Activated naive CD8-positive, alpha-beta T cell treated with anti-CD3 and anti-CD28 coated beads, Interleukin-2, amount 50 U/mL, for 24 hours (primary cell): ENCODE measurements at places on chromosomes 3 and 15.

DNA sequence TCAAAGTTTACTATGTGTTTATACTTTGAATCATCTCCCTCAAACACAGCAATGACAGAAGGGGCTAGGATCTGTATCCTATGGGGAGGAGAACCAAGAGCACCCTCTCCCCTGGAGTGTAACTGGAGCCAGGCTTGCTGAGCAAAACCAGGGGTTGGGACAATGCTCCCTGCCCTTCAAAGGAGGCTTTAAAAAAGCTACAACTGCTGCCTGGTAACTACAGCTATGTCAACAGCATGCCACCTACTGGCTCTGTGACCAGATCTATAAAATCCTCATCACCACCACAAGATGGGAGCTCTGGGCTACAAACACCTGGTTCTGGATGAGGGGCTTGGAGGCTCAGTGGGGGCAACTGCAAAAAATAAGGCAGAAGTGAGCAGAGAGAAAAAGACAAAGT lies 61.9 kb downstream of the ANO10 start:
- DNase-seq: no peak

- no peak for DNase-seq
Measured at GRCh38 chr3:152156880-152157279, 111.8 kb upstream of the MBNL1 start.

- DNase-seq: no peak
Measured at GRCh38 chr15:46091860-46092450, 457.1 kb downstream of the SQOR start.

- DNase-seq: no peak
Measured at GRCh38 chr3:193499801-193500485, 54.8 kb downstream of the ATP13A4 start.

DNA sequence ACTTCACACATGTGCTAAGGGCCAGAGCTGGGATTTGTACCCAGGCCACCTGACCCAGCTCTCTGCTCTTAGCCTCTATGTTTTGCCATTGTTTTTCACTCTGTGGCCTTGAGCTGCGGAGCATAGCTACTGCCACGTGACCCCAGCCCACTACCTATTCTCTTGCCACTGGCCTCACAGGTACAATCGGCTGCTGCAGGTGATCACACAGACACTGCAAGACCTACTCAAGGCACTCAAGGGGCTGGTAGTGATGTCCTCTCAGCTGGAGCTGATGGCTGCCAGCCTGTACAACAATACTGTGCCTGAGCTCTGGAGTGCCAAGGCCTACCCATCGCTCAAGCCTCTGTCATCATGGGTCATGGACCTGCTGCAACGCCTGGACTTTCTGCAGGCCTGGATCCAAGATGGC lies 46.2 kb downstream of the SEMA3G start:
- no peak for DNase-seq

- no peak for DNase-seq
Measured at GRCh38 chr3:21487520-21487919, 263.5 kb downstream of the ZNF385D start.

GRCh38 chr3:123543950-123544349 lies 40.9 kb downstream of the HACD2 start:
- no peak for DNase-seq

- DNase-seq: no peak
Measured at GRCh38 chr3:127915937-127916493, 983 bp downstream of the KBTBD12 start.

GRCh38 chr3:182323898-182324297 lies 469.4 kb upstream of the ATP11B start:
- DNase-seq: no peak

DNA sequence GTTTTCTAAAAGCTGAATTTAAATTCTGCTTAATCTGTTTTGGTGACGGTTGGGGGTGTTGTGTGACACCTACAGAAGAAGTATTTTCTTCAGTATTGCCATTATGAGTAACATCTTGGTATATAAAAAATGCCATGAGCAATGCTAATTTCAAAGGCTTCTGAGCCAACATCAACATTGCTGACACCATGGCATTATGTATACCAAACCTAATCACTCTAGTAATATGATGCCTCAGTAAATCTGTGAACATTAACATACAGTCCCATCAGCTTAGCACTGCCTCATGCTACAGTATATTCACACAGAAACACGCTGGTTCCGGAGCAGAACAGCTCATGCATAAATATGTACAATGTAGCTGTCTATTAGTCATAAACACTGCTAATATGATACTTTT lies 75.8 kb downstream of the ZPLD1 start:
- no peak for DNase-seq

GRCh38 chr3:22269831-22270230 lies 518.8 kb upstream of the ZNF385D start:
- no peak for DNase-seq

GRCh38 chr3:74054566-74054965 lies 429.8 kb upstream of the PDZRN3 start:
- no peak for DNase-seq

DNA sequence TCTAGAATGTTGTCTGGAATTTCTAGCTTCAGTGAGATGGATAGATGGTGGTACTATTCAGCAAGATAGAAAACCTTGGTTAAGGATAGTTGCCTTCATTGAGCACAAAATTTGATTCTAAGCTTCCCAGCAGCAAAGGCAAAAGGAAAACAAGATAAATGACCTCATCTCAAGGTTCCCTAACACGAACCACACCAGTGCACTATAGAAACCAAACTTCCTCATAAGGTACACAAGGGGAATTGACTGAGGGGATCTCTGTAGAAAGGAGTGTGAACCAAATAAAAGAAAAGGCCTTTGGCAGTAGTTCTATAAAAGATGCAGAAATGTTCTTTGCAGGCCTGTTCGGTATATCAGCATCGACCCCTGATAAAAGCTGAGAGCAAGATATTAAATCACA lies 288.9 kb downstream of the SHQ1 start:
- DNase-seq: no peak

GRCh38 chr3:170997961-170998913 lies 28.3 kb downstream of the SLC2A2 start:
- no peak for DNase-seq

DNA sequence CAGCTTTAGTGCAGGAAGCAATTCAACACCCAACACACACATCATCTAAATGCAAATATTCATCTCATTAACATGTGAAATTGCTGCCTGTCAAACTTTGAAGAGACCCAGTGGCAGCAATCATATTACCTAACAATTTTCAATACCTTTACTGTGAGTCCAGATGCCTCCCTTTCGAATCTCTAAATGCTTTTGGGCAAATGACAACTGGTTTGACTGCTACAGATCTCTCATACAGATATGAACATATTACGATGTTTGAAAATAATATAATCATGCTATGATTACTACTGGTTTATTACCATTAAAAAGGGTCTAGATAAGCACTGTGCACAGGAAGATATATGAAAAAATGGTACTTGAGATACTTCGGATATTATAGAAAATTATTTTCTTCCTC lies 137.9 kb downstream of the ADAMTS9 start:
- DNase-seq: no peak

DNA sequence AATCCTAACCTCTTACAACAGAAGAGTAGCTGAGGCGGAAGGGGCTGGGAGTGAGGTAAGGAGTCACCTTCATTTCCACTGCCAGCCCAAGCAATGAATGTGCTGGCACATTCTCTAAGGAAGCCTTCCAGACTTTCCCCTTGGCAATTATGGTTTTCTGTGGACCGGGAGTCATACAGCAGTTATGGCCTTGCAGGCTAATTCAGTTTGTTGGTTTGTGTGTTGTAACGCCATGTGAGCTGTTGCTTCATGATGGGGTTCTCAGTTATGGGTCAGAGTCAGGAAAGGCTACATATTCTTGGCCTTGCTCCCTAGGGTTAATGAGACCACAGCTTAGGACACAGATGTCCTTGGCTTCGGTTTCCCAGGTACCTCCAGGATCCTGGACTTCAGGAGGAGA lies 137.0 kb downstream of the ADAMTS17 start:
- no peak for DNase-seq

DNA sequence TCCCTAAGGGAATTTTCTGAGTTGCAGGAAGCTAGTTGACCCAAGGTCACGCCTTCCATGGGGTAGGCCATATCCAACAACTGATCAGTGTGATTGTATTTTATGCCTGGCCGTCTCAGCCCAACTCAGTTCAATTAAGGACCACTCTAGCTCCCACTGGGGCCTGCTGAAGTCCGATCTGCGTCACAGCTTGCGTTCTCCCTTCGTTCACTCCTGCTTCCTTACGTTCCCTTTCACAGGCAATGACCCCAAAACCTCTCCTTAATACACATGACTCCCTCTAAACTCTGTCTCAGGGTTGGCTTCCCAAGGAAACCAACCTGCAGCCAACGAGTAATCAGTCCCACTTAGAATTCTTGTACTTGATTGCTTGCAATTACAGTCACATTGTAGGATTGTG lies 428.0 kb downstream of the RBMS3 start:
- DNase-seq: no peak

DNA sequence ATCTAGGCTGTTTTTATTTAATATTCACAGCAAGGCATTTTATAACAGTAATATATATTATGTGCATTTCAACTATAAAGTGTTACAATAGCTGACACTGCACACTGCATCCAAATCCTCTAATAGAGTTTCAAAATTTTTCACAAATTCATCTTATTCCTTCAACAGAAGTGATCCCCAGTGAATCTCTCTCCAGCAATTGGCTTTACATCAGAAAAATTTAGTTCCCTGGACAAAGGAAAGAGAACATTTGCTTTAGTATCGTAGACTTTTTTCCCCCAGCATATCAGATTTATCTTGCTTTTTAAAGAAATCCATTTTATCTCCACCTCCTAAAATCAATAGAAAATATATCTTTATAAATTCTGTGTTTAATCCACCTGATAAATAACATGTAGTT lies 868.6 kb downstream of the TBL1XR1 start:
- no peak for DNase-seq

DNA sequence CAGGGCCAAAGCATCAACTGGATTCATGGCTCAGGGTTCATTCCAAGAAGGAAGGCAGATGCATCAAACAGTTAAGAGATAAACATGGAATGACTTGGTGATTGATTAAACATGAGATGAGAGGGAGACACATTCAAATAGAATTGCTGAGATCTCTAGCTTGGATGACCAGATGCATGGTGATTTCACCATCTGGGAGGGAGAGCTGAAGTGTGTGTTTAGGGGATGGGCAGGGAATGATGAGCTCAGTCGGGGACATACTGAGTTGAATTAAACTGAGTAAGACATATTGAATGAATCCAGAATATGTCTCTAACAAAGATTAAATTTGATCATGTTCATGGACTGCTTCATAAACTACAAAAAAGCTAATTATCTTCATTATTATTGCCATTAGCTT lies 35.5 kb downstream of the CADPS start:
- DNase-seq: no peak

GRCh38 chr3:188385295-188385694 lies 231.3 kb downstream of the LPP start:
- DNase-seq: no peak

DNA sequence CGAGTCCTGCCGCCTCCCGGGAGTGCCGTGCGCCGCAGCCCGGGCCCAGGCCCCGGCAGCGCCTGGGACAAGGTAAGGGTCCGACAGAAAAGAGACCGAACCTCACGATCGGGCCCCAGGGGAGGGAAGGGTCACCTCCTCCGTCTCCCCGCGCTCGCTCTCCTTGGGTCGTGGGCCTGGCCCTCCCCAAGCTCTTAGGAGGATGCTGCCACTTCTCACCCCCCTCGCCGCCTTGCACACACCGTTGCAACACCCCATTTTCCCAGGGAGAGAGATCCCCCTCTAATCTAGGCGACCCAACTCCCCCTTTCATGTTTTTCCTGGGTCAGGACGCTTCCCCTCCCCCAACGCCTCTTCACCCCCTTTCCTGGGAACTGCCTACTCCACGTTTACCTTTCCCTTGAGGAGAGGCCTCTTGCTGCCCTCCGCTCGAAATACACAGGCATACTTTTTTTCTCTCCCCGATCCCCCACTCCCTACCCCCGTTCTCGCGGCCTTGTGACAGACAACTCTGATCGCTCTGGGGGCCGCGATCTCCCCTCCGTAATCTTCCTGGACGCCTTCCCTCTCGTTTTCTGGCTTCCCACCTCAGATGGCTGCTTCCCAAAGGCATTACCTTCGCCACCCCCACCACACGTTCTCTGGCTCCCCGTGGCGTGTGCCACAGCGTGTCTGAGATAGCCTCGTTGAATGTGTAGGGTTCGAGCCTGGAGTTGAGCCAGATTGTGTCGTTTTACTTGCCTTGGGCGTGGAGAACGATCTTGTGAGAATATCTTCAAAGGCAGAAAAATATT lies 688 bp downstream of the SETD5 start:
- peak; percentile 41 for DNase-seq

DNA sequence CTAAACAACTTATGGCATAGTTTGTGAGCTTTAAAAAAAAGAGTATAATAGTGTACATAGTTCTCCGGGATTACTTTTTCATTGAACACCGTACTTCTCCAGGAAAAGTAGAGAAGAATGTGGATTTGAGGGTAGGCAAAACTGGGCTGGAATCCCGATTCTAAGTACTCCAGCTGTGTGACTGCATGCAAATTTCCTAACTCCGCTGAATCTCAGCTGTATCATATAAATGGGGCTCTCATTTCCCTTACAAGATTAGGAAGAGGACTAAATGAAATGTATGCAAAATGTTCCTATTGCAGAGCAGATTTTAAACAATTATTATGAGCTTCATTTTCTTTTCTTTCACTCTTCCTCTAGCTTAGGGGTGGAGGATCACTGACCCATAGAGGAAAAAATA lies 70.3 kb upstream of the HERC1 start:
- DNase-seq: no peak

DNA sequence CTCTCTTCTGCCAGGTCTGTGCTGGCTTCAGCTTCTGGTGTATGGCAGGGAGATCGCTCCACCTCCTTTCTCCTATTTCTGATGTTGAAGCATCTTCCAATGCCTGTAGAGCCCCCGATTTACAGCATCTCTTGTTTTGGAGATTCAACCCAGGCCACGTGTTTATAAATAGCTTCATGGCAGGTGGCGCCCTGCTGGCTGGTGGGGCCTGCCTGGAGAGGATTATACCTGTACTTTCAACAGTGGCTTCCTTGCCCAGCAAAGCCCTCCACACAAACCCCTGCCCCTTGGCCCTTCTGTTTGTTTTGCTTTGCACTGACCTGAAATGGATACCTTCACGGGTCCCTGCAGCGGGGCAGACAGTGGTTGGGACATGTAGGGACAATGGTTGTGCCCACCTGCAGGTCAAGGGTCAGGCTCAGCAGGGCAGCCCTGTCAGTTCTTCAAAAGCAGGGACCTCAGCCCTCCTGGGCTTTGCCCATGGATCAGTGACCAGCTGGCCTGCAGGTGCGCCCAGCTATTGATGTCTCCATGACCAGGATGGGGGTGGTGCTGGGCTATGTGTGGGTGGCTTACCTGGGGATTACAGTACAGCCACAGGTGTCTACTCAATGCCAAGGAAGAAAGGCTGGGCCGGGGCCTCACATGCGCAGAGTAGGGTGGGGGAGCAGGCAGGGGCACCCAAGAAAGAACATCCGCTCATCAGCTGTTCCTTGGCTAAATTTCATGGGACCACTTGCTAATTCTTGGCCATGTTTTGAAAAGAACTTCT lies 112.7 kb upstream of the PRR23C start:
- DNase-seq: no peak

- DNase-seq: no peak
Measured at GRCh38 chr3:143352850-143353550, 233.4 kb downstream of the CHST2 start.

- no peak for DNase-seq
Measured at GRCh38 chr3:63909431-63909830, 2.8 kb downstream of the SCAANT1 start.
